T-helper 2 cell treated with Interferon-gamma antibody and Interleukin-4, amounts not matched to agents 5 μg/mL and 100 μg/mL, for 36 hours (primary cell): ENCODE measurements at places on chromosomes 13 and 19.

- DNase-seq = no peak
These were observed 683.4 kb downstream of the PCDH9 start for GRCh38 chr13:66546534-66547379.

GRCh38 chr13:66543780-66544179 lies 686.4 kb downstream of the PCDH9 start:
- DNase-seq = no peak

GRCh38 chr13:46184277-46184699 lies 2.3 kb upstream of the LCP1 start:
- DNase-seq = peak; percentile 66

GRCh38 chr13:61927648-61928047 lies 512.0 kb upstream of the PCDH20 start:
- no peak for DNase-seq

DNA sequence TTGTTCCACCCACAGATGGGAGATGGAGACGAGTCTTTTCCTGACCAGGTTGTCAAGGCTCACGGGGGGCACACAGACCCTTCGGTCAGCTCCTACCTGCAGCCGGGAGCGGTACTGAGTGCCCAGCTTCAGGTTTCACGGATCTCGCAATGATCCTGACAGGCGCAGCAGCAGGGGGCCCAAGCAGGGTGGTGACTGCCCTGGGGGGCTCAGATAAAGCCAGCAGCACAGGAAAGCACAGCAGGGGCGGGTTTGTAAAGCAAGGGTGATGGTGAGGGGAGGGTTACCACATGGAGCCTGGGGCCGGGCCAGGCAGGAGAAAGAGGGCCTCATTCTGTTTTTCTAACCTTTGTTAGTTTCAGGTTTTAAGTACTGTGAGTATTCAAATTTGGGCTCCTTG lies 41.7 kb upstream of the ATP11A start:
- no peak for DNase-seq

GRCh38 chr19:3357271-3357991 lies 9.0 kb upstream of the NFIC start:
- DNase-seq = no peak

GRCh38 chr19:49799798-49800376 lies 13.2 kb downstream of the FUZ start:
- no peak for DNase-seq

- peak; percentile 59 for DNase-seq
These were observed 751 bp downstream of the GRAMD1A start for GRCh38 chr19:35000647-35001501.
